ENCODE measurements at places on chromosomes 12 and 14.

DNA sequence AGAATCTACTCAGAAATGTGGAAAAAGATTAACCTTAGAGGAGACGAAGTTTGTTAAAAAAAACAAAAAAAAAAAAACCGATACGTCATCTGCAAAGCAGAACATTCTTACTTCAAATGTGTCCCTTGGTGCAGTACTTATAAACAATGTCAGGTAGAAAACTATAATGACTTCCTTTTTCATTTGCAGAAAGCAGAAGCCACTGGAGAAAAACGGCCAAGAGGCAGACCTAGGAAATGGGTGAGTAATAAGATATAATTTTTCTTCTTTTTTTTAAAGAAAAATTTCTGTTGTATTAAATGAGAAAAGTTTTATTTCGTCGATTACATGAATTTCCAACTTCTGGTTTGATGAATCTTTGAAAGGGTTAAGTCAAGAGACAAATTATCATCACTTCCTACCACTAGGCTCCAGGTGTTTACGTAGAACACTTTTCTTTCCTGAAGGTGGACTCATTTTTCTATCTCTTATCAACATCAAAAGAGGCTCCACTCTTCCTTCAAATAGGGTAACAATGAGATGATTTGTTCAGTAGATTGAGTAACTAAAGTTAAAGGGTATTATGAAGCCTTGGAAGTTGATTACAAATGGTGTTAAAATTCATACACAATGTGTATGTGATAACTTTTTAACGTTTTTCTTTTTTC lies 14.2 kb downstream of the HMGA2 start:
- DNase-seq = no peak

DNA sequence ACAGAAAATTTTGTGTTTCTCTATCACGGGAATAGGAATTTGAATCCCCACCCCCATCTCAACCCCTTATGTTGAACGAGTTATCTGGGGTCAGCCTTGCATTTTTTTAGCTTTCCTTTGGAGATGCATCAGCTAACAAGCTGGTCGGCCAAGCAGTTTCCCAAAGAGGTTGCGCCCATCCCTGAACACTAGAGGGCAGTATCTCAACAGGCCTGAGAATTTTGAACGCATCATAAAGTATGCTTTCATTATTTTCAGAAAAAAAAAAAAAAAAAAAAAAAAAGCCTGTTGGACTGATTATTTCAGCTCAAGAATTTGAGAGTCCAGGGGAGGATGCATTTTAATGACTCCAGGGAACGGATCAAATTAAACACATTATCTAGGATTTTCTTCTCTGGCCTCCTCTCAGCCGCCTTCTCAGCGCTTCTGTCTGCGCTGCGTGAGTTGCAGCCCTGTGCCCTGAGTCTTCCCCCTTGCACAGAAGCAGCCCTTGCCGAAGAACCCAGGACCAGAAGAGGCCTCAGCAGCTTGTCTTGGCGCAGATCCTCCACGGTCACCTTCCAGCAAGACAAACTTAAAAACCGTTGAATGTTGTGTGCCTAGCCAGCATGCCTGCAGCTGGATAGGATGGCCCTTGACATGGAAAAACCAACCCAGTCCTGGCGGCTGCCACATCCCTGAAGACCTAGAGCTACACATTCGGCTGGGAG lies 76.6 kb upstream of the GZMB start:
- DNase-seq = peak; percentile 21

GRCh38 chr12:53205747-53206419 lies 1.2 kb downstream of the ITGB7 start:
- peak; percentile 48 for DNase-seq

DNA sequence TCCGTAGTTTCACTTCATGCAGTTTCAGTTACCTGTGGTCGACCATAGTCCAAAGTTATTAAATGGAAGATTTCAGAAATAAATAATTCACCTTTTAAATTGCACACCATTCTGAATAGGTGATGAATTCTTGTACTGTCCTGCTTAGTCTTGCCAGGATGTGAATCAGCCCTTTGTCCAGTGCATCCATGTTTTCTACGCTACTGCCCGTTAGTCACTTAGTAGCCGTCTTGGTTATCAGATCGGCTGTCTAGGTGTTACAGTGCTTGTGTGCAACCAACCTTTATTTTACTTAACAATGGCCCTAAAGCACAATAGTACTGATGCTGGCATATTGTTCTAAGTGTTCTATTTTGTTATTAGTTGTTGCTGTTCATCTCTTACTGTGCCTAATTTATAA lies 146.7 kb downstream of the ACSS3 start:
- DNase-seq = no peak

GRCh38 chr14:100894416-100894815 lies 9.1 kb downstream of the RTL1 start:
- DNase-seq = no peak

- DNase-seq = no peak
These were observed 9.1 kb upstream of the BDKRB2 start for GRCh38 chr14:96195441-96196081.

- no peak for DNase-seq
These were observed 21.2 kb downstream of the TRIM9 start for GRCh38 chr14:51073731-51074130.

DNA sequence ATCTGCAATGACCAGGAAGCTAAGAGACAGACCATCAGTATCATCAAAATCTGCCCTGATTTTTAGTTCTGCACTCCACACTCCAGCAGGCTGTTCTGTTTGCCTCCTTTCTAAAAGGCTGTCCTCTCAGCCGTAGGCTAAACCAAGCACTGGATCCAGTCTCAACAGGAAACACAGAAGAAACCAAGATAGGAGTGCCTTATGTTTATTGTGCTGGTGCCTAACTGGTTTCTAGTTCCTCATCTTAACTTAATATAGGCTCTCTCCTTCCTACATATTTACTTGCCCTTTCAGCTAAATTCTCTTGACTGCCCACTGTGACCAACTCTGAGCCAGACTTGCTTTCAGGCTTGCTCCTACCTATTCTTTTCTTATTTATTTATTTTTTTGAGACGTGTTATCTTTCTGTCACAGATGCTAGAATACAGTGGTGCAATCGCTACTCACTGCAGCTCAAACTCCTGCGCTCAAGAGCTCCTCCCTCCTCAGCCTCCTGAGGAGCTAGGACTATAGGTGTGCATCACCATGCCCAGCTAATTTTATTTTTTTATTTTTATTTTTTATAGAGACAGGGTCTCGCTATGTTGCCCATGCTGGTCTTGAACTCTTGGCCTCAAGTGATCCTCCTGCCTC lies 30.8 kb downstream of the GALNT4 start:
- no peak for DNase-seq

DNA sequence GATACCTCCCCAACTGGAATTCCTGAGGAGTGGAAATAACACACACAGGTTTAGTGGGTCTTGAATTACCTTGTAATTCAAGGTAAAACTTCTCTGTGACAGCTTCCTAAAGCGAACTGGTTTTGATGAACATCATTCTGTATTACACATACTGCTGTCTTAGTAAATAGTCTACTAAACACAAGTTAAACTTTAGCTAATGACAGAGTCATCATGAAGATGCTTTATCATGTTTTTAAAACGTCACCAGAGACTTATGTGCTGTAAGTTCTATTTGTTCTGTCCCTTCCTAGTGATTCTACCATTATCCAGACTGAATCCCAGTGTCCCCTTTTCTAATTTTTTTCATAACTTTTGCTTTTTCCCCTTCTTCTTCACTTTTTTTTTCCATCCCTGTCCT lies 11.6 kb upstream of the GXYLT1 start:
- no peak for DNase-seq

GRCh38 chr14:78086342-78086741 lies 83.8 kb upstream of the NRXN3 start:
- no peak for DNase-seq

DNA sequence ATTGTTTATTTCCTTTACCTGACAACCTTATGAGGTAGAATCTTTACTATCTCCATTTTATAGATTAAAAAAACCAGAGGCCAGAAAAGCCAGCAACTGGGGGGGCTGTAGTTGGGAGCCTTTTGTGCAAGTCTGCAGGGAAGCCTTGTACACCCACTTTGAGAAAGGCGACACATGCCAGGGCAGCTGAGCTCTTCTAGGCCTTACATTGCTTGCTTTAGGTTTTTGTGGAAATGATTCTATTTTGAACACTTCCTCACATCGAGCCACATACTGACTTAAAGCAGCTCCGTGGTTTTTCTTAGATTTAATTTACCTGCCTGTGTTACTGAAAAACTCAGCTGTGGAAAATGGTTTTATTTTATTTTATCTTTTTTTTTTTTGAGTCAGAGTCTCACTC lies 34.6 kb downstream of the EP400 start:
- DNase-seq = no peak

DNA sequence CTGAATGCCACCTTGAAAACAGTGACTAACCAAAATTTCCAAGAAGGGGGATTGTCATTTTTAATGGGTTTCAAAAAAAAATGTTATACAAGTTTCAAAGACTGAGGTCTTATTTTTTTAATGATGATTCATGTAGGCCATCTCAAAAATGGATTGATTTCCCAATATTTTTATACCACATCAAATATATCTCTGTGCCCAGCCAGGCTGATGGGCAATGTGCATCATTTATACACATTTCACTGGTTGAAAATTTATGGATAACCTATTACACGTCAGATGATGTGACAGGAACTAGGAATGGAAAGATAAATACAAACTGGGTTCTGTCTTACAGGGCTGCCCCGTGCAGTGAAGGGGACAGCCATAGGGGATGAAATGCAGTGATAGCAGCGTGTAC lies 112.7 kb upstream of the TMPO start:
- no peak for DNase-seq

- no peak for DNase-seq
These were observed 10.2 kb upstream of the ACSM4 start for GRCh38 chr12:7293670-7294069.

GRCh38 chr12:41476499-41477439 lies 288.6 kb downstream of the PDZRN4 start:
- no peak for DNase-seq

DNA sequence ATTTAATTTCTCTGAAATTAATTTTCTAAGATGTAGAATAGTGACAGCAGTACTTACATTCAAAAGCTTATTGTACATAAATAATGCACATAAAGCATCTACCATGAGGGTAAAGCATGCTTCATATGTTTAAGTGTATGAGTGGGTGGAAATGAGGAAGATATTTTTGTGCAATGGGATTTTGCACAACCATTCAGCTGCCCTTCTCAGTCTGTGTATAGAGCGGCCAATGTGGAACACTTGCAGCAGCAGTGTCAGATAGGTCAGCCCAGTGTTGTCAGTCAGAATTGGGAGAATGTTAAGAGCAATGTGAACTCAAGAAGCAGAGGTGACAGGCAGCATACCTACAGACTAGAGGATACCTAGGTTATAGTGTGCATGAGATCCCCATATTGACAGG lies 72.5 kb upstream of the ATP2B1 start:
- DNase-seq = no peak

DNA sequence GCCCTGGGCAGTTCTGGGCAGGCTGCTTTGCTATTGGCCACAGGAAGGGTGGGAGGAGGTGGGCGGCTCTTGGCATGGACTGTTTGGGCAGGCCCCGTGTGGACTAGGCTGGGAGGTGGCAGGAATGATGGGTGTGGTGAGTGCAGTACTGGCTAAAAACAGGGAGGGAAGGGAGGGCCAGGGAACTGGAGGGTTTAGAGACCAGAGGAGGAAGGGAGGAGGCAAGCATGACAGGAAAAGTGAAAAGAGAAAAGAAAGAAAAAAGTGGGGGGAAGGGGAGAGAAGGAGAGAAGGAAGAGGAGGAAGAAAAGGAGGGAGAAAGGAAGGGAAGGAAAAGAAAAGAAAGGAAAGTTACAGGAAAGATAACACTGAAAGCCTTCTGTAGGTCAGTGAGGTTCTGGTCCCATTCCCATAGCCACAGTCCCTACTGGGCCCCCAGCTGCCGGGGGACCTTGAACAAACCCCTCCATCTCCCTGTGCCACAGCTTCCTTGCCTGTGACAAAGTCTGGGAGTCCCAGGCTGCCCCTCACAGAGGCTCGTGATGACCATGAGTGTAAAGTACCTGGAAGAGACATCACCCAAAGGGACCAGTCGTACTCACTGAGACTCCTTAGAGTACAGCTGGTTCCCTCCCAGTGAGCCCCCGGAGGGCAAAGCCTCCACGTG lies 1.1 kb upstream of the C14orf132 start:
- DNase-seq = no peak

DNA sequence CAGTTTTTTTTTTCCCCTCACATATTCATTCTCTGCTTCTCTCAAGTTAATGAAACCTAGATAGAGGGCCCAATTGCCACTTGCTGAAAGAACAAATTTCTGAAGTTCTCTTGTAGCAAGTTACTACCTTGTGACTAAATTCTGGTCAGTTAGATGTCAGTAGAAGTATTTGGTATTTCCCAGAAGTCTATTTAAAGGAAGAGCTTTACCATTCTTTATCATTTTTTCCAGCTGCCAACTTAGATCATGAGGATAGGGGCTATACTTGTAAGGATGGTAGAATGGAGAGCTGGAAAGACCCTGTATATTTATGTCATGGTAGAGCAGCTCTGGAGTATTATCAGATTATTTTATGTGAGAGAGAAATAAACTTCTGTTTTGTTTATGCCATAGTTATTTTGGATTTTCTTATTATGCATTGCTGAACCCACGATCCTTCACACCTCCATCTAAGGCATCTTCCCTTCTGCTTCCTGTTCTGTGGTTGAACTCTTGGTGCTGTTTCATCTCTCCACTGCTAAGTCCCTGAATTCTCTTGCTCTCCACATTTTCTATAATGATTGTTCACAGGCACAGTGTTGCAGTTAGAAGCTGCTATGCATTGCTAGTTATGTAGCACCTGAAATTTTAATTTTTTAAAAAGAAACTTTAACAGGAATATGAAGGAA lies 25.9 kb downstream of the FUT8 start:
- DNase-seq = no peak

GRCh38 chr12:128784030-128784760 lies 39.6 kb downstream of the SLC15A4 start:
- DNase-seq = no peak

DNA sequence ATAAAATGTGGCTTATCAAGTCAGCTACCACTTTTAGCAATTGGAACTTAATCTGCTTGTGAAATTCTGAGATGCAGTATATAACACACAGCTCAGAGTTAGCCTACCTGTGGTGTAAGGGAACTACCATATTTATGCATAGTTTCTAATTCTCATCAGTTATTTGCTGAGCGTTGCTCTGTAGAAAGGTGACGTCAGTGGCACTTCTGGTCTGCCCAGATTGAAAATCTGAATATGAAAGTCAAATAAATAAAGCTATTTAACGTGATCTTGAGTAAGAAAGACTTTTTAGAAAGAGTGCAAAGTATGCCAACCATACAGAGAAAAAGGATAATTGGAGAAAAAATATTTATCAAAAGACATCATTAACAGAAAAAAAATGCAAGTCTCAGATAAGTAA lies 938.9 kb upstream of the NOVA1 start:
- DNase-seq = no peak

DNA sequence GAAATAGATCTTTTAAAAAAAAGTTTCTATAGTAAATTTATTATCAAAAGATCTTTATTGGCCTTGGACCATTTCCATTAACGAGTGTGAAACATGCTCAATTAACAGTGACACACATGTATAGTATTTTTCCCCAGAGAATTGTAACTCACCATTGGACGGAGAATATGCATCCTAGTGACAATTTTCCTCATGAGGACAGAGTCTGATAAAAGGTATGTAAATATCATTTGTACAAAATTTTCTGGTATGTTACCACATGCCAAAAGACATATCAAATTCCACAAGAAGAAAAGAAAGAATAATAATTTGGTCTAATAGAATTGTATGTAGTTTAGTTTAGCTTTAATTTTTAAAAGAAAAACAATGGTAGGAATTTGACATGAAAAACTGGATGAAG lies 1096.0 kb upstream of the FLRT2 start:
- DNase-seq = no peak

Measured in stimulated activated CD8-positive, alpha-beta memory T cell treated with anti-CD3 and anti-CD28 coated beads, Interleukin-12 subunit alpha, Interleukin-12 subunit beta, amount 100 ng/mL, for 4 hours (primary cell).